ENCODE measurements at places on chromosomes 2 and 18.

- DNase-seq: no peak
Measured at GRCh38 chr18:46756025-46756558, 761 bp downstream of the ST8SIA5 start.

GRCh38 chr2:219124381-219125110 lies 36.1 kb downstream of the NHEJ1 start:
- no peak for DNase-seq

- no peak for DNase-seq
Measured at GRCh38 chr18:48027401-48027963, 97.0 kb upstream of the SMAD2 start.

GRCh38 chr2:156695595-156695994 lies 259.4 kb downstream of the GPD2 start:
- DNase-seq: no peak

DNA sequence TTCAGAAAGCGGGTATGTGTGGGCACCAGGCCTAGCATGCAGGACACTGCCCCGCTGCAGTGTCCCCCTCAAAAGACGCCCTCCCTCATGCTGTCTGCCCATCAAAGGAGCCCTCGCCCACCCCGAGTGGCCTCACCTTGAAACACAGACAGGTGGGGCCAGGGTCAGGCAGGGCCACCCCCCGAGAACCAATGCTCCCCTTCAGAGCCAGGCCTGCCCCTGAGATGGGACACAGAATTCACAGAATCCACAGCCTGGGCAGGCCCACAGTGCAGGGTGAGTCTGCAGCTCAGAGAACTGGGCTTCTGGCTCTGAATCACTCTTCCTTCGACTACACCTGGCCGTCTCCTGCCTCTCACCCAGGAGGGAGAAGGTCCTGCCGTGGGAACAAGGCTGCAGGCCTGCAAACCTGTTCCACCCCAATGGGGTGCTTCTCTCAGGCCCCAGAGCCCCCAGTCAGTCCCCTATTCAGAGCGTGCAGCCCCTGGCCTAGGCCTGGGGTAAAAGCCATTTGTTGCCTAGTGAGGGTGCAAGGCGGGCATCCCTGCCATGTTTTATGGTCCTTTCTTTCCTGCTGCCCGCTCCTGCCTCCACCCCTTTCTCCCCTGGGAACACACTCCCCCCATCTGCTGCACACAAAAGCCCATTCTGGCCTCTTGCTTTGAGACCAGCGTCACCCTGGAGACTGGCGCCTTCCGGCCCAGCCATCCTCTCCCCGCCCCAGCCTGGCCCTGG lies 11.3 kb upstream of the ARHGEF4 start:
- no peak for DNase-seq

DNA sequence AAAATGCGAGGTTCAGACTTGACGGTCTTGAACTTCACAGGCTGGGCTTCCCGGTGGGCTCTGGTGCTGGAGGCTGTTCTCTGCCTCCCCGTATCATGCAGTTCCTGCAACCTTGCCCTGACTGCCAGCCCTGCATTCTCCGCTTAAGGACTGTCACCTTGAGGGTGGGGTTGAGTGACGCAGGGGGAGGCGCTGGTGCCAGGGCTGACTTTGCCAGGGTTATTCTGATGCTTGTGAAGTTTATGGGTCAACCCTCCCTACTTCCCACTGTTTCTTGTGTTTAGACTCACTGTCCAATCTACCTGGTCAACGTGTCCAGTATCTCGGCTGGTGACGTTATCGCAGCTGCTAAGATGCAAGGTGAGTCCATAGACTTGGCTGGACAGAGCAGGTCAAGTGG lies 37.5 kb upstream of the MAPRE3 start:
- no peak for DNase-seq

GRCh38 chr2:114294741-114295140 lies 147.7 kb upstream of the DPP10 start:
- DNase-seq: no peak

DNA sequence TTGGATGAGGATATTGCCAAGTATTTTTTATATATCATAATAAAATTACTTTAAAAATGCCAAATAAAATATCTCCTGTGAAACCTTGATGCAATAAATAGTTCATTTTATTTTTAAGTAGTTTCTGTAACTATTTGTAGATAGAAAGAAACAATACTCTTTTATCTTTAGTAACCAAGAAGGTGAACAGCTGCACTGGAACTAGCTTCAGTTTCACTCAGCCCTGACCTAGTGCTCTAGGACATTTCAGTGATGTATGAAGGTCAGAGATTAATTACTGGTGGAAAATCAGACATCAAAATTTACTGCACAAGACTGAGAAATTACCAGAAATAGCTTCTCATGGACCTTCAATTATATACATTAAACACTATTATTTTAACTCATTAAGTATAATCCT lies 1305.0 kb downstream of the CNTNAP5 start:
- DNase-seq: no peak

DNA sequence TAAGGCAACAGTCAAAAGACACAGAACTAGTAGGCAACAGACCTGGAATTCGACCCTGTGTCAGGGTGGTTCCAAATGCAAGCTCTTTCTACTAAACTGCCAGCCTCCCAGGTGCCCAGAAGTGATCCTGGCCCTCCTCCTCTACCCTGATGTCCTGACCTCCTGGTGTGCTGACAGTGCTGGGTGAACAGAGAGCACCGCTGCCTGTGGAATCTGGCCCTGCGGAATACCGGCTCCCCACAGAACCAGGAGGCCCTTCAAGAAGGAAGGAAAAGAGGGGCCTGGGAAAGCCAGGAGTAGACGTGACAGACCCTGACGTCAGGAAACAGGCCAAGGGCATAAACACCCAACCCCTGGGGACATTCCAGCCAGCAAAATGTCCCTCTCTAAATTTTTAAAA lies 120.3 kb downstream of the NOL10 start:
- DNase-seq: no peak

- DNase-seq: no peak
Measured at GRCh38 chr2:1656326-1656960, 87.9 kb downstream of the PXDN start.

DNA sequence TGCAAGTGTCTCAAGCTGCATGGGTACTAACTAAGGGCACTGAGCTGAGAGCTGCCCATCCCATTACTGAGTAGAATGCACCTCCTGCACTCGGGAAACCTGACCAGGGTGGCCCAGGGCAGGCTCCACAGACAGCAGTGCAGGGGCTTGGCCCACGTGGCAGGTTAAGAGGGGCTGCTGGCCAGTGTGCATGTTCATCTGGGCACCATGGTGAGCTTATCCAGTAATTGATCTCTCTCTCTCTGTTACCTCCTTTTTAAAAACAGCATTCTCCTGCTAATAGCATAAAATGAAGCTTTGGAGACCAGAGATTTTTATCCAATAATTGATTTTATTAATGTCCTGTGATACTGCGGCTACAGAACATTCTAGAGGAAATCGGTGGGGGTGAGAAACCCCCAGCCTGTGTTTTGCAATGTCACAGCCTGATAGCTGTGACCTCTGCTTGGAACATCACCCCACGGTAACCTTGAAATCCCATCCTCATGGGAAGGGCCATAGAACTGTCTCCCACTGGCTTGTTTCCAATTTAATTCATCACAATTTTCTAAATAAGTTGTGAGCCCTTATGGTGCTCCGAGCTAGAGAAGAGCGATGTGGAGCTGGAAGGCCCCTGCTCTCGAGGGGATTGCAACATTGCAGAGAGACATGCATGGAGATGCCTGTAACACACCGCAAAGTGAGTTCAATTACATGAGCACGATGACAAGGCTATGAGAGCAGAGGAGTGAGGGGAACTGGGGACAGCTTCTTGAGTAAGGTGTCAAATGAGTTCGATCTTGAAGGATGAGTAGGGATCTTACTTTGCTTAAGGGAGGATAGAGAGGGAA lies 143.8 kb downstream of the GALNT14 start:
- no peak for DNase-seq

- DNase-seq: no peak
Measured at GRCh38 chr18:34159691-34160185, 65.0 kb downstream of the NOL4 start.

DNA sequence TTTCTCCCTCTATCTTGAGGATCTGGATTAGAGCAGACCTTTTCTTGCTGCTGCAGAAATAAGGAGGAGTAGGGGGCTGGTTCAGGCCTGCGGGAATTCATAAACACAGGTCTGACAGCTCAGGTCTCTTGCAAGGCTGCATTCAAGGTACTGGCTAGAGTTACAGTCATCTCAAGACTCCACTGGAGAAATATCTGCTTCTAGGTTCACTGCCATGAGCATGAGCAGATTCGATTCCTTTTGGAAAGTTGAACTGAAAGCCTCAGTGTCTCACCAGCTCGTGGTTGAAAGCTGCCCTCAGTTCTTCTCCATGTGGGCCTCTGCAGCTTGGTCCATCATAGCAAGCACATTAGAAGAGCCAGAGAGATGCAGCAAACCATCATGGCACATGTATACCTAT lies 124.4 kb upstream of the SETBP1 start:
- no peak for DNase-seq

GRCh38 chr2:74474899-74475298 lies 2.4 kb upstream of the MRPL53 start:
- DNase-seq: no peak

- no peak for DNase-seq
Measured at GRCh38 chr2:10668402-10669012, 21.3 kb downstream of the NOL10 start.

- no peak for DNase-seq
Measured at GRCh38 chr2:38095996-38096861, 20.3 kb upstream of the CYP1B1 start.

DNA sequence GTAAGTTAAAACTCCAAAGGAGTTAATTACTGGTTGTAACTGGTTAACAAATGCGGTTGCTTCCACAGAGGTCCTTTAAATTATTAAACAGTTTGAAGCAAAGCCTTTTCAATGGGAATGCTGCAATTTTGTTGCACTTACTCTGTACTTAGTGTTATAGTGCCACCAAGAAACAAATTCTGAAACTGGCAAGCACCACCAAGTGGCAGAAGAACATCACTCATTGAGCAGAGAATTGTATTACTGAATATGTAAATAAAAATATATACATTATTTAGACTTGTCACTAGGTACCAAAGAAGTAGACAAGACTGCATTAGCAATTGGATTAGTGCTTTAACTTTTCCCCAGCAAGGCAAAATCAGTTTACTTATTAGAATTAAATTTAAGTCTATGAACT lies 2.6 kb upstream of the TMEFF2 start:
- no peak for DNase-seq

DNA sequence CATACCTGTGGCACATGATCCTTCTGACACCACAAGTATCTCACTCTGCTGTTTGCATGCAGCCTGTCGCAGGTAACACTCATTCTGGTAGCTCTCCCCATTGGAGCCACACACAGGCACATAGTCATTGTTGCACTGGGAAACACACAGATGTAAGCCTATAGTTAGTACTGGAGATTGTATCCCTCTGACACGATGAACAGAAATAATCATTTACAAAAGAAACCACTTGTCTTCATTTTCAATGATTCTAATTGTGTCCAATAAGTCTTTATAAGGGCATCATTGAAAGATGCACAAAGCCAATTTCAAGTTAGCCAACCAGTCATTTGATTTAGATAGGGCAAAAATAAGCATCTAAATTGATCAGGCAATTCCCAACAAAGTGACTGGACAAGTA lies 10.4 kb downstream of the TMEFF2 start:
- no peak for DNase-seq

GRCh38 chr2:6408057-6408456 lies 457.6 kb downstream of the CMPK2 start:
- DNase-seq: no peak

GRCh38 chr2:209600341-209601171 lies 171.1 kb upstream of the UNC80 start:
- no peak for DNase-seq

DNA sequence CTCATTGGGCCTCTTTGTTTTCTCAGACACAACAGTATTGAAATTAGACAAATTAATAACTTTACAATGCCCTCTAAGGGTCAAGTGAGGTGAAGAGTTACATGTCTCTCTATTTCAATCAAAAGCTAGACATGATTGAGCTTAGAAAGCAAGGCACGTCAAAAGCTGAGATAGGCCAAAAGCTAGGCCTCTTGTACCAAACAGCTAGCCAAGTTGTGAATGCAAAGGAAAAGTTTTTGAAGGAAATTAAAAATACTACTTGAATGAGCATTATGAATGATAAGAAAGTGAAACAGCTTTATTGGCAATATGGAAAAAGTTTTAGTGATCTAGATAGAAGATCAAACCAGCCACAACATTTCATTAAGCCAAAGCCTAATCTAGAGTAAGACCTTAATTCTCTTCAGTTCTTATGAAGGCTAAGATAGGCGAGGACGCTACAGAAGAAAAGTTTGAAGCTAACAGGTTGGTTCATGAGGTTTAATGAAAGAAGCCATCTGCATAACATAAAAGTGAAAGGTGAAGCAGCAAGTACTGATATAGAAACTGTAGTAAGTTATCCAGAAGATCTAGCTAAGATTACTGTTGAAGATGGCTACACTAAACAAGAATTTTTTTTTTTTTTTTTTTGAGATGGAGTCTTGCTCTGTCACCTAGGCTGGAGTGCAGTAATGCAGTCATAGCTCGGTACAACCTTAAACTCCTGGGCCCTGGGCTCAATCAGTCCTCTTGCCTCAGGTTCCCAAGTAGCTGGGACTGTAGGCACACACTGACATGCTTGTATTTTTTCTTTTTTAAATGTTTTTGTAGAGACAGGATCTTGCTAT lies 65.5 kb downstream of the FAM117B start:
- DNase-seq: no peak

- DNase-seq: no peak
Measured at GRCh38 chr2:14543284-14543683, 89.2 kb upstream of the LRATD1 start.

- no peak for DNase-seq
Measured at GRCh38 chr2:30971231-30972025, 164.2 kb upstream of the CAPN13 start.

GRCh38 chr2:46913471-46914381 lies 1.9 kb downstream of the MCFD2 start:
- no peak for DNase-seq

GRCh38 chr2:209388446-209389037 lies 35.3 kb upstream of the MAP2 start:
- no peak for DNase-seq

DNA sequence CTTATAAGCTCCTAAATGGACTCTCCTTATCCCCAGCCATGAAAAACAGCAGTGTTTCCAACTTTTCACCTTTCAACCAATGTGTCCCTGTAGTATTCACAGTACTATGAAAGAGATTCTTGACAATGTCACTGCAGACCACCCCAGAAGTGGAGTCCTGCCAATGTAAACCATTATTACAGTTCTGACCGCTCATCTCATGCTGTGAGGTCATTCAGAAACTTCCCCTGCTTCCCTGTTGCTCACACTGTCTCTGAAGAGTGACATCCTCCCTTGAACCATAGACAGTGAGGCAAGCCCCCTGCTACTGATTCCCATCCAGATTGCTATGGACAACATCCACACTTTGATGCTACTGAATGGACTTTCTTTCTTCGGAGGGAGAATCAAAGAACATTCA lies 1523.7 kb upstream of the ACVR2A start:
- no peak for DNase-seq

GRCh38 chr2:131121464-131121863 lies 16.3 kb downstream of the PLEKHB2 start:
- DNase-seq: no peak

- DNase-seq: no peak
Measured at GRCh38 chr2:133667968-133668367, 99.7 kb upstream of the NCKAP5 start.

All from non-pigmented ciliary epithelial cell (primary cell).